ENCODE measurements at places on chromosomes 3 and 15.

GRCh38 chr15:73361337-73361736 is 7.4 kb downstream of the HCN4 start:
- no peak for DNase-seq

DNA sequence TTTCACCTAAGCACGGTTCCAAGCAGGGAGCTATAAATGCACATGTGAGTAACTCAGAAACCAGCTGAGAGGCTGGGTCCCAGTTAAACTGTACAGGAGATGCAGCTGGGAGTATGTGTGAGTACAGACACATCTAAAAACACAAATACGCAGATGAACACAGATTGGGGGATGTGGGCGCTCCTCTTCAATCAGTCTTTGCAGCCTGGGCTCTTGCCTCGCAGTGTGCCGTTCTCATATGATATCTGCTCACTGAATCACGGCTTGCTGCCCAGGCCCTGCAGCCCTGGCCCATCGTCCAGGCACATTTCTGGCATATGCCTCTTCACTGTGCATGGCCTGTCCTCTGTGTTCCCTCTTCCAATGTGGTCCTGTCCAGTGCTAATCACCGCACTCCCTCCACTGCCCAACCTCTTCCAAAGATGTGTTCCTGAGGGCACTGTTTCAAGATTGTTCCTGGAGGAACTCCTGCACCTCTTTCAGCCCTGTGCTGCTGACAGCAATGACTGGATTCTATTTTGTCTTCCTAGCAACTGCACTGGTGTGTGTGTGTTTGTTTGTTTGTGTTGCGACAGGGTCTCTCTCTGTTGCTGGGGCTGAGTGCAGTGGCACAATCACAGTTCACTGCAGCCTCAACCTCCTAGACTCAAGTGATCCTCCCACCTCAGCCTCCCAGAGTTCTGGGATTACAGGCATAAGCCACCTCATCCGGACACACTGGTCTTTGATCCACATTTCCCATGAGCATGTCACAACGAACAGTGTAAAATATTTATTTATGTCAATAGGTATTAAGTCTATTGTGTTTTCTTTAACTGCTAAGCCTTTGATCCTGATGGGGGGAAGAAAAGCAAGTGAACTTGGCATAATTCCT is 17.0 kb downstream of the CA12 start:
- DNase-seq = no peak

DNA sequence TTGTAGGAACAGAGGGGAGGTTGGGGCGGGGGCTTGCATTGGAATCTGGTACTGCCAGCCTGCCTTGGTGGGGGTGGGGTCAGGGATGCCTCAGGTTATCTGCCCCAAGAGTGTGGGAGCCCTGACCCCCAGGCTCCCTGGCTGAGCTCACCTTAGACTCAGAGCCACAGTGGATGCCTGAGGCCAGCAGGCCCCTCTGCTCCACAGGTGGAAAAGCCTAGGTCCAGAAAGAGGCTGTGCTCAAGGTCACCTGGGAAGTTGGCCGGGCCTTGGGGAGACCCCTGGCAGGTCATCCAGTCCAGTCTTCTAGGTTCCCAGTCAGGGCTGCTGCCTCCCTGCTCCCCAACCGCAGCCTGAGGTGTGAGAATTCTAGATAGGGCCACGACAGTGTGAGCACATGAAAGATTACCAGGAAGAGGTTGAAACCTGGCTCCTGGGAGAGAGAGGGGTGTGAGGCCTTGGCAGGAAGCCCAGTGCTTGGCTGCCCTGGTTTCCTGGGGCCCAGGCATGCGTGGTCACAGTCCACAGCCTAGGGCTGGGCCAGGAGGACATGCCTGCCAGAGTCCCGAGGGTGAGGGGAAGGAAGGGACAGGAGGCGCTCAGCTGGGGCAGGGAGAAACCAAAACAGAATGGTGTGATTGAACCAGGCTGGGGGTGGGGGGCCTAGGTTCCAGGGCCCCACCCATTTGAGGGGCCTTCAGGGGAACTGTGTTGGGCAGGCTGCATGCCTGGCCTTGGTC is 4.9 kb downstream of the HDAC11 start:
- DNase-seq = peak; percentile 9

GRCh38 chr3:123734527-123734902 is 149.6 kb downstream of the MYLK start:
- no peak for DNase-seq

DNA sequence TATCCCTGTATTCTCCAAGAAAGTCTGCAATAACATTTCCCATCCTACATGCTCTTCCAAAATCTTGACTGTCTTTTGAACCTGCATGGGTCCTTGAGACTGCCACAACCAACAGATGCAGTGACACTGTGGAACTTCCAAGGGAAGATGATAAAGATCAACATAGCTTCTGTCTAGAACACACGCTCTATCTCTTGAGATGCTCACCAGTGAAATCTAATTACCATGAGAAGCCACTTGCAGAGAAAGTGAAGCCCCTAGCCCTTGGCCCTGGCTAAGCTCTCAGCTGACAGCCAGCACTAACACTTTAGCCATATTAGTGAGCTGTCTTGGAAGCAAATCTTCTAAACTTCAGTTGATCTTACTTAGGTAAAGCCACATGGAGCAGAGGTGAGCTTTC is 36.6 kb downstream of the EOMES start:
- DNase-seq = no peak

DNA sequence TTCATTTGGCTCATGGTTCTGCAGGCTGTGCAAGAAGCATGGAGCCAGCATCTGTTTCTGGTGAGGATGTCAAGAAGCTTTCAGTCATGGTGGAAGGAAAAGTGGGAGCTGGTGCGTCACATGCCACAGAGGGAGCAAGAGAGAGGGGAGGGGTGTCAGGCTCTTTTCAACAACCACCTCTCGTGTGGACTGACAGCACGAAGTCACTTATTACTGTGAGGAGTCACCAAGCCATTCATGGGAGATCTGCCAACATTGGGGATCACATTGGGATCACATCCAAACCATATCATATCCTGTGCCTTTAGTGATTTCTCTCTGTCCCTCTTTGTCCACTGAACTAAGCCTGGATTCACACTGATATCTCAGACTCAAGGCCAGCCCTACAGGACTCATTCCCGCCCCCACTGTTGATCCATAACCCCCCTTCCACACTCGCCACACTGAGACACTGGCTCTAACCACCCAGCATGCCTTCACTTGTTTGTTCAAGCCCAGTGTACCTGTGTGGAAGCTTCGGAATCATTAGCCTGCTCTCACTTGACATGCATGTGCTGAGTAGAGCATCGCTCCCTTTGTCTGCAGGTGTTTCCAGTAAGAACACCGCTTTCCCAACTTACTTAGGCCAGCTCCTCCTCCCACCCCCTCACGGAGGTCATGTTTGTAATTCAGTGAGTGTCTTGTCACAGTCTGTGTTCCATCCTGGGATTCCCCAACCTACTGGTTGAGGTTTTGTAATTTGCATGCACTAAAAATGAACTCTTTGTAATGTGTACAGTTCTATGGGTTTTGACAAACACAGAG is 132.2 kb downstream of the KLF13 start:
- DNase-seq = no peak

DNA sequence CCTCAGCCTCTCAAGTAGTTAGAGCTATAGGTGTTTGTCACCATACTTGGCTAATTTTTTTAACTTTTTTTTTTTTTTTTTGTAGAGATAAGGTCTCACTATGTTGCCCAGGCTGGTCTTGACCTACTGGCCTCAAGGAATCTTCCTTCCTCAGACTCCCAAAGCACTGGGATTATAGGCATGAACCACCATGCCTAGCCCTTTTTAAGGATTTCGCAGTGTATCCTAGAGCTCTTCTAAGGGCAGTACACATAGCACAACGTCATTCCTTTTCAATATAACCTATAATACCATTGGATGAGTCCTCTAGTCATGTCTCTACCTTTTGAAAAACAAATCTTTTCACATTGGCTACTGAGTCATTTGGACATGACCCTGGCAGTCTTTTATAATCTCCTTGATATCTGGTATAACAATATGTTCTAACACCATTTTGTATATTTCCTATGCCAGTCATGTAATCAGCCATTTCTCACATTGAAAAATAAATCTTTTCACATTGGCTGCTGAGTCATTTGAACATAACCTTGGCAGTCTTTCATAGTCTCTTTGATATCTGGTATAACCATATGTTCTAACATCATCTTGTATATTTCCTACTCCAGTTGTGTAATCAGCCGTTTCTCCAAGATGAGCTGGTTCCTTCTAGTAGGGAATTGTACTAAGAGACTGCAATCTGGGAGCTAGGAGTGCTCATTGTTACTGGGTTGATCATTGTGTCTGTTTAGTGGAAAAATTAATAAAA is 944.7 kb downstream of the MCTP2 start:
- DNase-seq = no peak

DNA sequence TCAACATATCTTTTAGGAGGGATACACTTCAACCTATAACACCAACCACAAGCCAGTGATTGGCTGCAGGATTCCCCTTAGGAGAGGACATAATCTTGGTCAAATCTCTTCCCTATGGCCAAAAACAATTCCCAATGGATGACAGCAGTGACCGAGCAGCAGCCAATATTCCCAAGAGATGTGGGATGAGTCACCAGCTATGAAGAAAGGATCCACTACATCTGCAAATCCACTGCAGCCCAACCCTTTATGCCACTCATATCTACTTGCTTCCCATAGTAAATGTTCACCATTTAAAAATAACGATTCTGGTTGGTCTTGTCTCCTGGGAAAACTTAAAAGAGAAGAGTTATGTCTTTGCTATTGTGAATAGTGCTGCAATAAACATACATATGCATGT is 4.5 kb upstream of the IQCF5 start:
- no peak for DNase-seq

GRCh38 chr3:54536450-54536849 is 391.4 kb downstream of the LRTM1 start:
- DNase-seq = no peak

GRCh38 chr15:79031821-79032220 is 58.8 kb downstream of the RASGRF1 start:
- DNase-seq = no peak

DNA sequence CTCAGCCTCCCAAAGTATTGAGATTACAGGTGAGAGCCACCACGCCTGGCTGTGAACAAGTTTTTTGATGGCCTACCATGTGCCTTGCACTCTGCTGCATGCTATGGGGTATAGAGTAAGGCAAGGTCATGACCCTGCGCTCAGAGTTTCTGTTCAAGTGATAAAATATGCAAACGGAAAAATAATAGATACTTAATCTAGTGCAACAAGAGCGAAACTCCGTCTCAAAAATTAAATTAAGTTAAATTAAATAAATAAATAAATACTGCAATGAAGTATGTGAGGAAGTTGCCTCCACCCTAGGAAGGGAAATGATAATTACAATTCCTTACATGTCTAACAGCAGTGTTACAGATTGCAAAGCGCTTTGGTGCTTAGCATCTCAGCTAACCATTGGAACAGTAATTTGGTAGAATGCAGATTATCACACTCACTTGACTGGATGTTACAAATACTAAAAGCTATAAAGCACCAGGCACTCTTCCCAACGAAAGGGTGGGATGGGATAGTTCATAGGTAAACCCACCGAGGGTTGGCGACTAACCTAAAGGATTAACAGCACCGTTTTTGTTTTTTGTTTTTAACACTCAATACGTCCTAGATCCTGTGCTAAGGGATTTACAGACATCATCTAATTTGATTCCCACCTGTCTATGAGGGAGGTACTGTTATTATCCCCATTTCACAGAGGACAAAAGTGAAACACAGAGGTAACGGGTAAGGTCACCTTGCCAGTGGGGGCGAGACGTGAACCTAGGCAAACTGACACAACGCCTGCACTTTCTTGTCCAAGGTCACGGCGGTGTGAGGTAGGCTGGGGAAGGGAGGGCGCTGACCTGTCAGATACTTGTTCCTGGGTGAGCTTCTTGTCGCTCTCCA is 793 bp upstream of the FANCD2 start:
- DNase-seq = no peak

DNA sequence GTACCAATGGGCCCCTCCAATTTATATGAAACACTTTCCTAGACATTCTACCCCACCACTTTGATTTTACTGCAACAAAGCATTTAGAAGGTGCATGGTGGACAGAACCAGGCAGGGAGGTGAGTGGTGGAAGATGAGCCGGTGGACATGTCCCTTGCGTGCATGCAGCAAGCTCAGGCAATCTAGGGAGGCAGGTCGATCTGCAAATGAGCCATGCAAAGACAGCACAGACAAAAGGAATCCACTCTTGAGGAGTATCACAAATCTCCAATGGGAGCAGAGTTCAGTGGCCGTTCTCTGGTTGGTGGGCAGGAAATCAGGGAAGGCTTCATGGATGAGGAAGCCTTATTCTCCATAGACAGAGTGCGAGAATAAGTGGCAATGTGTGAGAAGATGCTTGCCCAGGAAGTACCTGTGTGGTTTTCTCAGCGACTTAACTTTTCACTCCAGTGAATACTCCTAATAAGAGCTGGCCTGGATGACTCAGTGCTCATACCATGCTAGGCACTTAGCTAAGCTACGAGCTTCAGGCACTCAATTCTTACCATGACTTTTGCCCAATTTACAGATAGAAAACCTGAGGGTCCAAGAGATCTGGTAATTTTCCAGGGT is 152.5 kb downstream of the FOXP1 start:
- DNase-seq = no peak

GRCh38 chr3:157542711-157543500 is 39.7 kb upstream of the VEPH1 start:
- DNase-seq = peak; percentile 33

DNA sequence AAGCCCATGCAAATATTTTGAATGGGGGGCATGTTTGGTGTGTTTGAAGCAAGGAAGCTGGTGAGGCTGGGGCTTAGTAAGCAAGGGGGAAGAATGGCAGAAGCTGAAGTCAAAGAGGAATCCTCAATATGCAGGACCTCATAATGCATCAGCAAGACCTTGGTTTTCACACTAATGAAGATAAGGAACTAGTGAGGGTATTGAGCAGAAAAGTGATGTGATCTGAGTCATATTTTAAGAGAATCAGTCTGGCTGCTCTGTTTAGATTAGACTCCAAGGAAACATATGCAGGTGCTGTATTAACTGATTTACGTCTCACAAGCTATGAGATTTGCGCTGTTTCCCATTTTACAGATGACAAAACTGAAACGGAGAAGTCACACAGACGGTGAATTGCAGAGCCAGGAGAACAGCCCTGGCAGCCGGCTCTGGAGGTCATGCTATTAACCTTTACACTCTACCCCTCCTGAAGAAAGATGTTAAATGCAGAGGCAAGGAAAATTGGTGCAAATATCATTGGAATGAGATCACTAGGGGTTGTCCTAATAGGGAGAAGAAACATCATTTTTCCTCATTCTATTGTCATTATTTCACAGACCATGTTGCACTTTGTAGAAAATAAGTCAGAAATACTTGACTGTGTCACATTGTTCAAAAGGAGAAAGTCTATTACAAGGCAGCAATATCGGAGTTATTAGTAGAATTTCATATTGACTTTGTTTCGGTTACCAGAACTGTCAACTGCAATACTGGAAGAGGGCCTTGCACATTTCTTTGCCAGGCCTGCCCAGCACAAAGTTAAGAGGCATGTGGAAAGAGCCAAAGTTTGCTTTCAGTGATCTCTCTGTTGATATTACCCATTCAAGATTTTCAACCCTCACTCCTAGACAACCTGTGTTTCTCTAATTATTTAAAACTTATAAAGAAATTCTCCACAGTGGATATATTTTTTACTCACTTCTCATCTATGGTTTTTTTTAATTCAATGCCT is 64.9 kb downstream of the COL8A1 start:
- DNase-seq = no peak
